ENCODE measurements at places on chromosomes 12 and 14. TPM values are rescaled to one million over a fixed set of nuclear protein-coding genes. Genes with fewer than 3 reads are reported as not detected.

KRT2 gene
- not detected for polyA plus RNA-seq

DNA sequence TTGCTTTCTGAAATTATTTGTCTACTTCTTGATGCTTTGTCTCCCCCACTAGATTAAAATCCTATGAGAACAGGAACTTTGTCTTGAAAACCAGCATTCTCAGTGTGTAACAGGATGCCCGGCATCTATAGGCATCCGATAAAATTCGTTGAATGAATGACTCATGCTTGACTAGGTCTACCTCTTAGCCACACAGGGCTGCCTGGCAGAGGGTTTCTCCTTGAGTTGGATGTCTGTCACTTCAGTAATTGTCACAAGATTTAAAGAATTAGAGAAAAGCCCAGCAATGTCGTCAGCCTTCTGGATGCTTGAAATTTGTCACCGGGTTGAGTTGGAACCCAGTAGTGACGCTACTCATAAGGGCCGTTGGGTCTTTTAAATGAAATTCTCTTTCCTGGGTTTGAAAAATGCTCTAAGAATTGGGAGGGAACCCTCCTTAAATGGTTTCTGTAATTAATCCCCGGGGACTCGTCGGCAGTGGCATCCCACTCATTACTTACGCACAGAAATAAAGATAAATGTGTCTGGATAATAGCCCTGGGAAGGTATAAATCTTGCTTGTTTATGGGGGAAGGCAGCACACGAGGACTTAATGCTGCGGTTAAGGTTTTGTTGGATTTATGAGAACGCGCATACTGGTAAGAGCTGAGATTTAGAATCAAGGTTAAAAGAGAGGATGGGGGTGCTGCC, 194.1 kb downstream of the AACS start:
- no peaks in the 10 kb centered on the region for H3K36me3 ChIP-seq
- no peak overlapping the region for H3K27ac ChIP-seq
- H3K27me3 ChIP-seq, result no peaks in the 10 kb centered on the region
- DNase-seq, result no peak
- H3K4me3 ChIP-seq, result no peak overlapping the region
- no peaks in the 10 kb centered on the region for H3K4me1 ChIP-seq

DNA sequence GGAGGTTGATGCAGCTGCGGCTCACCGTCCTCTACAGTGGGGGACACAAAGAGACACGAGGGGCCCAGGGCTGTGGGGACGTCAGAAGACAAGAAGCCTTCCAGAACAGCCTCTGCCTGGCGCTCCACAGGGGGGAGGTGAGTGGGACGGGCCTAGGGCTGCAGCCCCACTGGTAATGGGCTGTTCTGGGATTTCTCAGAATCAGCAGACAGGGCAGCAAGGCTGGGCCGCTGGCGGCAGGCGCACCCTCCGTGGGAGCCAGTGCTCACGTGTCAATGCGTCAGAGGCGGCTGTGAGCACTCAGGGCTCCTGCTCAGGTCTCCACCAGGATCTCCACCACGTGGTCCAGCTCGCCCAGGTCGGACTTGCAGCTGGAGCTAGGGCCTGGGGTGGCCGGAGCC, 10.0 kb downstream of the CDCA4 start:
- no peak overlapping the region for H3K27ac ChIP-seq
- no peak overlapping the region for H3K4me3 ChIP-seq
- H3K4me1 ChIP-seq, result no peaks in the 10 kb centered on the region
- no peak for DNase-seq
- H3K27me3 ChIP-seq, result no peaks in the 10 kb centered on the region

DNA sequence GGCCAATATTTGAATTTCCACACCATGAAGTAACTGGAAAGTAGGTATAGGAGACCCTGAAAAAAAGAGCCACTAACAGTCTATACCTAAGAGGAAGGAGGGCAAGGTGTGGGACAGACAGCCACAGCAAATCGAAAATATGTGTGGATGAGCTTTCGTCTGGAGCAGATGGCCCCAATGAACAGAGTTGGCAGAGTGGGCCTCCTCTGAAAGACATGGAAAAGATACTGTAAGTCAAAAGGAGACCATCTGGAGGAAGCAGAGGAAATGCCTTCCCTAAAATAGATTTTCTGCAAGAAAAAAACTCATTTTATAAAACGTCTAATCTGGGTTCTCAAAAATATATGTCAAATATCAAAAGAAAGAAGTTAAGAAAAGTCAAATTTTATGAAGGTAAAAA, 157.2 kb upstream of the PRKD1 start:
- DNase-seq, result no peak
- no peaks in the 10 kb centered on the region for H3K36me3 ChIP-seq
- H3K27ac ChIP-seq, result no peak overlapping the region
- H3K4me3 ChIP-seq, result no peak overlapping the region
- no peaks in the 10 kb centered on the region for H3K27me3 ChIP-seq
- no peaks in the 10 kb centered on the region for H3K4me1 ChIP-seq

- H3K36me3 ChIP-seq, result no peaks in the 10 kb centered on the region
- H3K27ac ChIP-seq, result no peak overlapping the region
- no peak overlapping the region for H3K4me3 ChIP-seq
- no peaks in the 10 kb centered on the region for H3K4me1 ChIP-seq
- H3K27me3 ChIP-seq, result no peaks in the 10 kb centered on the region
- no peak for DNase-seq
Observed at GRCh38 chr14:88004506-88005036, 364 bp upstream of the GPR65 start.

DNA sequence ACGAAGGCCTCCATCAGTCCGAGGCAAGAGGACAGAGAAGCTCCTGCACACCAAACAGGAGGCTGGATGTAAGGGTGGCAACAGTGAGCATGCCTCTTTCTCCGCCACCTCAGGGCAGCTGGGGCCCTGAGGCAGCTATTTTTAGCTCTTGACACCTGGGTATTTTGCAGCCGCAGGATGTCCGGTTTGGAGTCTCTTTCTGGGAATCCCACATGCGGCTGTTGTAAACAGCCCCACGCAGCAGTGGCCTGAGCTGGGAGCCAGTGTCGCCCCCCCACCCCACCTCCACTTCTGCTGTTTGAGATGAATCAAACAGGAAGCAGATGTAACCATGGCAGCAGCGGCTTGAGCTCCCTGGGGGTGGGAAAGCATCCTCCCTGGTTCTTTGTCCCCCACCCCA, 11.7 kb downstream of the HDAC7 start:
- H3K36me3 ChIP-seq, result peaks cover 7% of the 10 kb centered on the region
- no peaks in the 10 kb centered on the region for H3K27me3 ChIP-seq
- H3K4me3 ChIP-seq, result no peak overlapping the region
- H3K4me1 ChIP-seq, result peaks cover 69% of the 10 kb centered on the region
- peak; percentile 59 for DNase-seq

DNA sequence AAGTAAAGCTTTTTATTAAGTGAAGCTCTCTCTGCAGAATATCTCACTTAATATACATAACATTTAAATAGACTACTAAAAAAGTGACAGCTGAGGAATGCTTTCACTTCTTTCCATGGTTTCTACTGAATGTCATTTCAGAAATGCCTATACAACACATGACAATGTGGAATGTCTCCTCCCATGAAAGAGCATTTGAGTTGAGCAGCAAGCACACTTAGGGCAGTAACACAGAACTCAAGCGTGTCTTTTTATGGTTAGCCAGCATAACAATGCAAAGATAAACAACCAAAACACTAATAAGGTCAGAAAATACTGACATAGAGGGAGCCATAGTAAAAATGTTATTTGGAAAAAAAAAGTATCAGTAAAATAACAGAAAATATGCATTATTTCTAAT, 9.4 kb downstream of the PPP1R12A start:
- H3K4me1 ChIP-seq, result peaks cover 39% of the 10 kb centered on the region
- H3K27ac ChIP-seq, result no peak overlapping the region
- no peak overlapping the region for H3K4me3 ChIP-seq
- no peaks in the 10 kb centered on the region for H3K27me3 ChIP-seq
- no peaks in the 10 kb centered on the region for H3K36me3 ChIP-seq

All from GM23248 (cell line).